ENCODE measurements at places on chromosomes 1 and 21.

DNA sequence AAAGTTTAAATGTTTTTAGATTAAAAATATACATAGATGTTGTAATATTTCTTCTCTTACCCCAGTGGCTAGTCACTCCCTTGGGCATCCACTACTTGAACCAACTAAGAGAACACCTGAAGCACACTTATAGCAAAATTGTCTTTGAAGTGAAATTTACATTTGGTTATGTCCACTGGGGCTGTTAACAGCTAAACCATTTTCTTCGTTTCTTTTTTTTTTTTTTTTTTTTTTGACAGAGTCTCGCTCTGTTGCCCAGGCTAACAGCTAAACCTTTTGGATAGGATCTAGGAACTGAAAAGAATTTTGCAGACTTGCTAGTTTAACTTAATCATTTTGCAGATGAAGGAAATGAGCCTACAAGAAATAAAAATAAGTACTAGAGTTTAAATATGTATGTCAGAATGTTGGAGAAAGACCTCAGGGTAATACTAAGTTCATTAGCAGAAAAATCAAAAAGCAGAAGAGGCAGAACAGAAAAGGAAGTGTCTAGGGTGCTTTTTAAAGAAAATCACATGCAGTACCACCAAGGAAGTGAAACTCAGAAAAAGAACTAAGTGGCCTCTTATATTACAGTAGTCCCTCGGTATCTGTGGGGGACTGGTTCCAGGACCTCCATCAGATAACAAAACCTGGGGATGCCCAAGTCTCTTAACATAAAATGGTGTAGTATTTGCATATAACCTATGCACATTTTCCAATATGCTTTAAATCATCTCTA, 11.8 kb downstream of the DRAM2 start:
- no peak for DNase-seq

GRCh38 chr1:167935216-167936067, 1.0 kb upstream of the DCAF6 start:
- DNase-seq, result no peak

GRCh38 chr1:117886101-117886795, 43.2 kb downstream of the GDAP2 start:
- no peak for DNase-seq

DNA sequence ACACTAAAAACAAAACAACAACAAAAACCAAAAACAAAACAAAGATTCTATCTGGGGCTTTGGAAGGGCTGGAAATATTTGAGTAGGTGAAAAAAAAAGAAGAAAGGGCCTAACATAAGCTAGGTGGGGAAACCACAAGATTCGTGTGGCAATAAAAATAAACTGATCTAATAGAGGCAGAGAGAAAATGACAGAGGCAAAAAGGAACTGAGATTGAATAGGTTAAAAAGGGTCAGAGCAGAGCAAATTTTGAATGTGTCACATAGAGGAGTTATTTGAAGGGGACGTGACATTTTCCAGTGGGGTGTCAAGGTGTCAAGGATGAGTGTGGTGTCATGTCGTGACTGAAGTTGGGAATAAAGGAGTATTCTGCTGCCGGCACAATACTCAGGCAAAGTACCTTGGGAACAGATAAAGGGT, 65.2 kb upstream of the RALGPS2 start:
- DNase-seq, result no peak

GRCh38 chr1:33872275-33872674, 8.4 kb downstream of the HMGB4 start:
- DNase-seq, result no peak

GRCh38 chr1:33342041-33342723, 21.3 kb upstream of the A3GALT2 start:
- peak; percentile 78 for DNase-seq

DNA sequence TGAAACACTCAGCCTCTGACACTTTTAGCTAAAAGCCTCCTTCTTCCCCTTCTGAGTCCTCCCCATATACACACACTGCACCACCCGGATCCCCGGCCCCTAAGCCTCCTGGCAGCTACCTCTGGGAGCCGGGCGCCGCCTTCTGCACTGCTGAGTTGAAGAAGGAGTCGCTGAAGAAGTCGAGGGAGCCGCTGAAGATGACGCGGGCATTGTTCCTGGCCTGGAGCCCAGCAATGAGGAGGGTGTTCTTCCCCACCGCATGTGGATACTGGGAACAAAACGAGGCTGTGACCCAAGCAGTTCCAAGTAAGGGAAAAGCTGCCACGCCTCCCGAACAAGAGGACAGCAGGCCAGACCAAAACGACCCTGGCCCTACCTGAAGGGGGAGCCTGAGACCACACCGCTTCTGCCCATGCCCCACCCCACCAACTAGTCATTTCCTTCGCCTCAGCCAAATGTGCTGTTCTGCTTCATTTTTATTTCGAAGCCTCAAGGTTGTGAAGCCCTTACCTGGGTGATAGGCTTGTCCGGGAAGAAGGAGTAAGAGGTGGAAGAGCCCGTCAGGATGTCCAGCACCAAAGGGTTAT, 7.0 kb downstream of the DDOST start:
- no peak for DNase-seq

DNA sequence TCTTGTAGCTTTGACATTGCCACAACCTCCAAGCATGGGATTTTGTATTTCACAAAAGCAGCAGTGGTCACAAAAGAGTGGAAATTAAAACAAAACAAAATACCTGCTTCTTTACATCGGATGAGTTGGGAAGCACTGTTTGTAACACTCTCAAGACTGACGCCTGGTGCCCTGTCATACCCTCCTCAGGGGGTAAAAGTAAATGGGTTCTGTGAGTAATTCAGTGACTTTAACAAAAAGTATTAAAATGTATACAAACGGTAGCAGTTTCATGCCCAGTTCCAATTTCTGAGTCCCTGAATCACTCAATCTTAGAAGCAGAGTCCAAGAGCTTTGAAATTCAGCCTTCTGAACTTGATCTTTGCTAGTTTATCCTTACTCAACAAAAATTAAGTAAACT, 152.5 kb downstream of the TIAM1 start:
- no peak for DNase-seq

GRCh38 chr1:207997486-207998268, 86.8 kb upstream of the CD34 start:
- peak; percentile 70 for DNase-seq

DNA sequence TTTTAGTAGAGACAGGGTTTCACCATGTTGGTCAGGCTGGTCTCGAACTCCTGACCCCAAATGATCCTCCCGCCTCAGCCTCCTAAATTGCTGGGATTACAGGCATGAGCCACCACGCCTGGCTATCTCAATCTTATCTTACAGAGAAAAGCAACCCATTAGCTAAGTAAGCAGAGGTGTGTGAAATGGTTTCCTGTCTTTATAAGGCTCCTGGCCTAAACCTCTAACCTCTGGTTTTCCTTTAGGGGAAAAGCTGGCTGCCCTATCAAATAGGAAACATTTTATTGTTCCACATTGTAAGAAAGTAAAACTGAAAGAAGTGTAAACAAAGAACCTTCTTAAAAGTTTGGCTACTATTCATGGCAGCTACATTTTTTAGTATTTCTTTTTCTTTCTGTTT, 78.3 kb upstream of the MORC3 start:
- no peak for DNase-seq

DNA sequence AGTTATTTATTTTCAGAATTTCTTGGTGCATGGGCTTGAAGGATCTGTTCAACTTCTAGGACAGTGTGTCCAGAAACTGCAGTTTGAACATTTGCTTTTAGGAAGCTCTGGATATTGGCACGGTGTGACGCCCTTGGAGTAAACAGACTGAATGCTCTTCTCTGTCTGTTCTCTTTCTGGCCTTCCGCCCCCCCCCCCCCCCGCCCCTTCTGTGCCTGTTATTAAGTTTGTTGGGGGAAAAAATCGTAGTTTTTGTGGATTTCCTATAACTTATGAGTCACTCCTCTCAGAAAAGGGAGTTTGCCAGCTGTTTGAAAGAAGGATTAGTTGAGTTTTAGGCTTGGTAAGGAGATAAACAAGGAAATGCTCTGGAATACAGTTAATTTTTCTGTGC, 1.2 kb downstream of the KCTD3 start:
- DNase-seq, result peak; percentile 46

DNA sequence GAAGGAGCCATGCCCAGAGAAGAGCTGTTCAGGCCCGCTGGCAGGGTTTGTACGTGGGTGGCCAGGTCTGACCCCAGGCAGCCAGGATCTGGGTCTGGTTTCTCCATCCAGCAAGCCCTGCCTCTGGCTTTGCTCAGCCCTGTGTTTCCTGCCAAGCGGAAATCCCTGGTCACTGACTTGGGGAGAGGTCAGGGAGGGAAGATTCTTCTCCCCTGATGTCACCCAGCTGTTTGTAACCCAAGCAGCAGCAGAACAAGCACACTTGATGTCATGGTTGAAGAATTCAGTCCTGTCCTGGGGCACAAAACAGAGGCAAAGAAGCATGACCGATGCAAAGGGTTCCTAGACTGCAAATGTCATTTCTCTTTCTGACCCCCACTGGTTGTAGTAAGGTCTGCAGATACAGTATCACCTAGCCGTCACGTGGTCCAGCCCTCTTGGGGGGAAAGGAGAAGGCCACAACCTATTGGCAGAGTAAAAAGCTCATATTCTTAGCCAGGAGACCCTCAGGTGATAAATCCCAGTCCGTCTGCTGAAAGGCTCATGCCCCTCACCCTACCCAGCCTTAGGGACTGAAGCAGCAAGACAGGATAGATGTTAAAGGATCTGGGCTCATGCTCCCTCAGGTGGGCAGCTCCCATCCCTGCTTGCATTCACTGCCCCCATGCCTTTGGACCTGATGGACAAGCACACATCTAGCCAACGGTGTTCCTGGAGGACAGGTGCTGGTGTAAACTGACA, 120.9 kb downstream of the SYT2 start:
- peak; percentile 60 for DNase-seq
